CD4-positive, alpha-beta T cell (primary cell): ENCODE measurements at places on chromosomes 6 and 20.

DNA sequence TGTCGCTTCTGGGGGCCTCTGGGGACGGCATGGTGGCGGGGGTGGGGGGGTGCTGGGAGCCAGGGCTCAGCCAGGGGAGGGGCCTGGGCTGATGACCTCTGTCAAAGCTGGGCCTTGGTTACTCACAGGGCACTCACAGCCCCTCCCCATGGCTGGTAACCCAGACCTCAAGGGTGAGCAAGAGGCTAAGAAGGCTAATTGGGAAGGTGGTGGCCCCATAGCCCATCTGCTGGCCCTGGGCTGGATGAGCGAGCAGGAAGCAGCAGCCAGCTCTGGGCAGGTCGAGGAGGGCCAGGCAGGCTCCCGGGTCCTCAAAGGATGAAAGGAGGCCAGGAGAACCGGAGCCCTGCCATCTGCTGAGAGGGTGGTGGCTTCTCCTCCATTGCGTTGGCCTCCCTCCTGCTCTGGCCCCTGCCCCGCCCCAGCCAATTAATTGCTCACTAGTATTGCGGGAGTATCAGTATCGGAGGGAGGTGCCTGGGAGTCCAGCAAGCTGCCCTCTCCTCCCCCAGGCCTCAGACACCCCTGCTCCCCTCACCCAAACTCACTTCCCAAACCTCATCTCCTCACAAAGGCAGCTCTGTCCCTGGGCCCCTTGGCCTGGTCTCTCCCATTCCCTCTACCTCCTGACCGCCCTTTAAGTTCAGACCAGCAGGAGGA, 1.0 kb upstream of the CDSN start:
- no peak for DNase-seq

DNA sequence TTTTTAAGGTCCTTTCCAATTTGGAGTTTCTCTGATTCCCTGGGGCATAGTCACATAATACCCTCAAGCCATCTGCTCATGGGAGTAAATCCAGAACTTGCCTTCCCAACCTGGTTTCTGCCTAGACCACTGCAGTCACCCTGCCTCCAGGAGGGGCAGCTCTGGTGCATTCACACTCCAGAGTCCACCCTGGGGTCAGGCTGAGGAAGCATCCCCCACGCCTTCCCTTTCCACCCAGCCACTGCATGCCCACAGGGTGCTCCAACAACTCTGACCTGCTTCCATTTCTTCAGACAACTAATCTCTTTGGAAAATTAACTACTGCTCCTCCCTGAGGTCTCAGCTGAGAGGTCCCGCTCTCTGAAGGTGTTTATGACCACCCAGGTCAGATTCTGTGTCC, 211.4 kb upstream of the RIN2 start:
- DNase-seq: no peak

GRCh38 chr6:80540700-80541099, 434.2 kb downstream of the BCKDHB start:
- DNase-seq: no peak

DNA sequence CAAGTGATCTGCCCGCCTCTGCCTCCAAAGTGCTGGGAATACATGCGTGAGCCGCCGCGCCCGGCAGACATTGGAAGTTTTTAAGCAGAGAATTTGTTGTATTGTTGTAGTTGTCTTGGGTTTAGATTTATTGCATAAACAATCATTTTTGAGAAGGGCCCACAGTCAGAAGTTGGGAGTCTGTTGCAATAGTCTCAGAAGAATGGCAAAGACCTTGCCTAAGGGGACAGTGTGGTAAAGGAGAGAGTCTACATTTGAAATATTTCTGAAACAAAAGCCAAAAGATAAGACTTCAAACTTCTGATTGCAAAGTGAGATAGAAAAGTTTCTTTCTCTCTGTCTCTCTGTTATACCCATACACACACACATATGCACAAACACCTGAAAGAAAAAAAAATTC, 22.5 kb downstream of the HFE start:
- DNase-seq: no peak

DNA sequence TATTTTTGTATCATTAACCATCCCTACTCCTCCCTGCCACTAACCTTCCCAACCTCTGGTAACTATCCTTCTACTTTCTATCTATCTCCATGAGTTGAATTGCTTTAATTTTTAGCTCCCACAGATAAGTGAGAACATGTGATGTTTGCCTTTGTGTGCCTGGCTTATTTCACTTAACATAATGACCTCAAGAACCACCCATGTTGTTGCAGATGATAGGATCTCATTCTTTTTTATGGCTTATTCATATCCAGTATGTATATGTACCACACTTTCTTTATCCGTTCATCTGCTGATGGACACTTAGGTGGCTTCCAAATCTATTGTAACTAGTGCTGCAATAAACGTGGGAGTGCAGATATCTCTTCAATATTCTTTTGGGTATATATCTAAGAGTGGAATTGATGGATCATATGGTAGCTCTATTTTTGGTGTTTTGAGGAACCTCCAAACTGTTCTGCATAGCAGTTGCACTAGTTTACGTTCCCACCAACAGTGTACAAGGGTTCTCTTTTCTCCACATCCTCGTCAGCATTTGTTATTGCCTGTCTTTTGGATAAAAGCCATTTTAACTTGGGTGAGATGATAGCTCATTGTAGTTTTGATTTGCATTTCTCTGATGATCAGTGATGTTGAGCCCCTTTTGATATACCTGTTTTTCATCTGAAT, 201.4 kb downstream of the ARHGAP18 start:
- DNase-seq: no peak

DNA sequence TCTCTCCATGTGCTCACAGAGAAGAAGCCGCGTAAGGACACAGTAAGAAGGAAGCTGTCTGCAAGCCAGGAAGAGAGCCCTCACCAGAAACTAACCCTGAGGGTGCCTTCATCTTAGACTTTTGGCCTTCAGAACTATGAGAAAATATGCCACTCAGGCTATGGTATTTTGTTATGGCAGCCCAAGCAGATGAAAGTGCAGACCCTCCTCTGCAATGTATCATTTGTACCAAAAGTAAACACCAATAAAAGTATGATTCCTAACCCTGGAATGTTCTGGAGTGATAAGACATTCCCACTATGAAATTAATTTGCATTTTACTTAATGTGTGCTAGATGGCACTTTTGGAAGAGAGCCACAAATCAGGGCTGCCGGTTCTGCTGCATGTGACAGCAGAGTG, 594.3 kb downstream of the UTRN start:
- no peak for DNase-seq

DNA sequence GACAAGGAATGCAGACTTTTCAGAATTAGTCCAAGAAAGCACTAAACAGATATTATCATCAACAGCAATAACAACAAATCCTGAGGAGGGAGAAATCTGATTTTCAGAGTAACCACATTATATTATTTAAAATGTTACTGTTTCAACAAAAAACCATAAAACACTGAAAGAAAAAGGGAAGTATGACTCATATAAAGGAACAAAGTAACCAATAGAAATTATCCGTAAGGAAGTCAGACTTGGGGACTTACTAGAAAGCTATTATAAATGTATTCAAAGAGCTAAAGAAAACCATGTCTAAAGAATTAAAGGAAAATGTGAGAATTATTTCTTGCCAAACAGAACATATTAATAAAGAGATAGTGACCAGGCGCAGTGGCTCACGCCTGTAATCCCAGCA, 98.1 kb downstream of the MYLK4 start:
- DNase-seq: no peak
